Erythroblast (primary cell): ENCODE measurements at places on chromosomes 2 and 18.

DNA sequence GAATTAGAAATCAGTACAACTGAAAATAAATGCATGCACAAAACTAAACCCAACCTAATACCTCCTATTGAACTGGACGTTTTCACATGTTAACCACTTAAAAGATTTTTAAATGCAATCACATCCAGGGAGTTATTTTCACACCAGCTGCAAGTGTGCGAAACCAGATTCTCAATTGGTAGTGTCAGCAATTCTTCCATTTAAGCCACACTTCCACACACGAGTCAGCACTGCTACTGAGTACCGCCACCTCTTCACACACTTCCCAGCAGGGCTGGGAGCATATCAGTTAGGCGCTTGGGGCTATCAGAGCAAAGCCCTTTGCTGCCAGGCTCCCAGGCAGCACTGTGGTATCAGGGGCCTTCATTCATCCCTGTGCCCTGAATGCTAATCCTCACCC, 14.2 kb downstream of the ERCC3 start:
- DNase-seq, result no peak

DNA sequence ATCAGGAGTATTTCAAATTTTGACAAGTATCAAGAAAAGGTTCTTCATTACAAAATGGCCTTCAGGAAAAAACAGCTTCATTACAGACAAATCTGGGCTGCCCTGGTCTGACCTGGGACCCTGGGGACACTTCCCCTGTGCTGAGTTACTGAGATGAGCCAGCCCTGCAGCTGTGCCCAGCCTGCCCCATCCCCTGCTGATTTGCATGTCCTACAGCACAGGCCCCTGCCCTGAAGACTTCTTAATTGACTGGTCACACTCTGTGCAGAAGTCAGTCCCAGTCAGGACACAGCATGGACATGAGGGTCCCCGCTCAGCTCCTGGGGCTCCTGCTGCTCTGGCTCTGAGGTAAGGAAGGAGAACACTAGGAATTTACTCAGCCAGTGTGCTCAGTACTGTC, 235.1 kb downstream of the ANKRD36B start:
- DNase-seq, result no peak

DNA sequence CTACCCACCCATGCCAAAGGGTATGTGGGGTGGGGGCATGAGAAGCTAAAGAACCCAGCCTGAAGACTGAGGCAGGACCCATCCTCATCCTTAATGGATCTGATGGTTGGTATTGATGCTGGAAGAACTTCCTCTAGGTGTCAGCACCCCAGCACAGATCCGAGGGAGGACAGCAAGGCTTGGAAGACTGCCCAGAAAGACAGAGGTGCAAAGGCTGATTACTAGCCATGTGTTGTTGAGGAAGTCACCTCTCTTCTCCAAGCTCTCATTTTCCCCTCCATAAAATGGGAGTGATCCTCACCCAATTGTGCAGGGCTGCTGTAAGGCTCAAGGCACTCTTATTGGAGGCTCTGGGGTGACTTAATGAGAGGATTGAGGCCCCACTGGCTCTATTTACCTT, 256.5 kb downstream of the CELF4 start:
- DNase-seq, result peak; percentile 5

GRCh38 chr2:218985325-218986091, 524 bp upstream of the FEV start:
- DNase-seq, result no peak

- no peak for DNase-seq
Observed at GRCh38 chr2:41911033-41911432, 136.8 kb upstream of the PKDCC start.

DNA sequence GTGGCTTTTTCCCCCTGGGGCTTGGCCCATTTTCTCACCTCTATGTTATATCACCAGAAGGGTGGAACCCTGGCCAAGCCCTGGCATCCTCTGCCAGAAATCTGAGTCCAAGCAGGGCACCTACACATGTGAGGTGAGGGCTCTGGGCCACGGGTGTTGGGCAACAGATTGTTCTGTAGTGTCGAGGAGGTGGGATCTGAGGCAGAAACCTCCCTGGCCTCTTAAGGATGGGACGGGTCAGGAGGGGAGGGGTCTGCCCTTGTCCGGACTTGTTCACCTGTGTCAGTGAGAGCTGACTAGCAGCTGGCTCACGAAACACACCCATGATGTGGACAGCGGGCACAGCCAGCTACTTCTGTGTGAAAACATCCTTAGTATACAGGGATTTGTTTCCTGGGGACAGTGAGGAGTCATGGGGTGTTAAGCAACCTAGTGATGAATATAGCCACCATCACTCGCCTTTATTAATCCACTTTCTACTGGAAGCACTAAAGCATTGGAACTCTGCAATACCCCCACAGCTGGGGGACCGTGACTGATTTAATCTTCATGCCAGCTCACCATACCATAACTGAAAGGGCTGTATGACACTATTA, 35.6 kb downstream of the EPAS1 start:
- DNase-seq, result no peak

DNA sequence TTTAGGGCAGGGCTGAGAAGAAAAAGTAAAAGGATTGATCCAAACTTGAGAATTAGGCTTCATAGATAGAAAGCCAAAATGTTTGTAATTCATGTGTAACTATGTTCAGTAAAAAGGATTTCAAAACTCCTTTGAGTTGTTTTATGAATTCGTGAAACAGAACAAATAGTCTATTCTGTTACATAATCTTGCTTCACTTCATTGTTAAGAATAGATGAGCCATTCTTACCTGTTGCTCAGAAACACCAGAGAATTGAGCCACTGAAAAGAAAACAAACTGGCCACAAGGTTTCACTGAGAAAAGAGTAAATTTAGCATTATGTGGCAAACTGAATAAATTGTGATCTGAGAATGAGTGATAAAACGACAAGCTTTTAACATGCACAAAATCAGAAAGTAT, 4.5 kb upstream of the ITPRID2 start:
- DNase-seq, result no peak

DNA sequence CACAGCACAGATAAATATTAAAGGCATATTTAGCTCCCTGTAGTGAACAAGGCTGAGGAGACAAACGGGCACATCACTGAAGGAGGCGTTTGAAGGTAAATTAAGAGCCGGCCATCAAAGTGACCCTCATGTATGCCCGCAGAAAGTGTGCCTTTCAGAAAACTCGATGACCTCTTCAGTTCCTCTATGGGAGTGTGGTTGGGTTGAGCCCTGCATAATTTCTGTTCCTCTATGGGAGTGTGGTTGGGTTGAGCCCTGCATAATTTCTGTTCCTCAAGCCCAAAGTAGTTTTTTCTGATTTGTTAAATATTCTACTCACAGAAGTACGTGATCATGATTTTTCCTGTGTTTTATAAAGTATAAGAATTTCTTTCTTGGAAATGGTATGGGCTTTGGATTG, 568.5 kb downstream of the TSN start:
- DNase-seq, result no peak

- DNase-seq, result no peak
Observed at GRCh38 chr2:85168942-85169341, 35.8 kb downstream of the TCF7L1 start.

DNA sequence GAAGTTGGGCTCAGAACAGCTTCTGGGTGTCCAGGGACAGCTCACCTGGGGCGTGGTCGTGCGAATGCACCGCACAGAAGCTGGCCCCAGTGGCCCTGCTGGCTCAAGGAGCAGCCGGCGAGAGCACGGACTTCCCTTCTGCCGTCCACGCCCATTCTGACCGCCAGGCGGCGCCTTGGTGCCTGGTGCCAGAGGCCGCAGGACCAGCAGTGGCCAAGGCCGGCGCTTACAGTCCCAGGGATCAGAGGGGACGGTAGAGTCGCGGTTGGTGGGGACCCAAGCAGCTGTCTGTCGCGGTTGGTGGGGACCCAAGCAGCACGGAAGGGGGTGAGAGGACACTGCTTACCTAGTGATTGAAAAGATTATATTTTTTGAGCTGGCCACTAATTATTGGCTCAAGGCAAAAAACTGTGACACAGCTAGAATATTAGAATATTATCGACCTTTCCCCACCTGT, 25.7 kb downstream of the NPPC start:
- peak; percentile 84 for DNase-seq

DNA sequence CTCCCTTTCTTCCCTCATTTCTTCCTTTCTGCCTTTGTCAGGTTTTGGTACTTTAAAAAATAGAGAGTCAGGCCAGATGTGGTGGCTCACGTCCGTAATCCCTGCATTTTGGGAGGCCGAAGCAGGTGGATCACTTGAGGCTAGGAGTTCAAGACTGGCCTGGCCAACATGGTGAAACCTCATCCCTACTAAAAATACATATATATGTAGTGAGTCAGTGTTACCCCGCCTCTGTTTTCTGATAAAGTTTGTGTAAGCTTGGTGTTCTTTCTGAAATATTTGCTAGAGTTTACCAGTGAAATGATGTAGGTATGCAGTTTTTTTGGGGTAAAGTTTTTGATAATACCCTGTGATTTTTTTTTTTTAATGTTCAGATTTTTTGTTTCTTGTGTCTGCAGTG, 58.8 kb downstream of the DGKD start:
- DNase-seq, result no peak

- no peak for DNase-seq
Observed at GRCh38 chr18:75679331-75679730, 251.8 kb upstream of the SMIM21 start.

- DNase-seq, result no peak
Observed at GRCh38 chr2:196086517-196087368, 18.1 kb upstream of the DNAH7 start.

DNA sequence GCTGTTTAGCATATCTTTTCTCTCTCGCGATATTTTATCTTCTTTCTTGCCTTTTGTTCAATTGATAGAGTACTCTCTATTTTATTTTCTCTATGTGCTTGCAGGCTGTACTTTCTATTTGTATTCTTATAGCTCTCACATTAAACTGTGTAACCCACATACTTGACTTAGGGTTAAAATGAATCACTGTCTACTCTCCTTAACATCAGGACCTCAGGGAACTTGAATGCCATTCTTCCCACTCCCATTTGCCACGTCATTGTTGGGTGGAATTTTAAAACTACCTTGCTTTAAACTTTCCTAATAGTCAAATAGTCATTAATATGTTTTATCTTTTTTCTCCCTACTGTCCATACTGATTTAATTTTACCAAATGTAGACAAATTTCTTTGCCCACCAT, 269.7 kb downstream of the ALPK2 start:
- no peak for DNase-seq

- DNase-seq, result no peak
Observed at GRCh38 chr18:3458378-3458777, 8.4 kb downstream of the TGIF1 start.

- no peak for DNase-seq
Observed at GRCh38 chr2:192145496-192145895, 49.2 kb downstream of the TMEFF2 start.

DNA sequence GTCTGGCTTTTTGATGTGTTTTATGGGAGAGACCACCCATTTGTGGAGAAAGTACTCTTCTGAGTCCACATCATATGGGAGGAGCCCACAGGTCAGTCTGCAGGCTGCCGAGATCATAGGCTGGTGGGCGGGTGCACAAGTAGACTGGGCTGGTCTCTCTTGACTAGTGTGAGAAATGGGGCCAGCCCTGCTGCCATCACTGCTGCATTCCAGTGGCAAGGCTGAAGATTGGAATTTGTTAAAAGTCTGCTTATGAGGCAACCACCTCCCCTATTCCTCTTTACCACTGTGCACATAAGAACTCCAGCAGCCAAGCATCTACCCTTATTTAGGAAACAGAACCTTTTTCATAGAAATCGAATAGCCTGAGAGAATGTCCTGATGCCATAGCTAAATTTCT, 200.7 kb downstream of the DIS3L2 start:
- no peak for DNase-seq

- no peak for DNase-seq
Observed at GRCh38 chr2:121286506-121286905, 1.5 kb upstream of the TFCP2L1 start.

DNA sequence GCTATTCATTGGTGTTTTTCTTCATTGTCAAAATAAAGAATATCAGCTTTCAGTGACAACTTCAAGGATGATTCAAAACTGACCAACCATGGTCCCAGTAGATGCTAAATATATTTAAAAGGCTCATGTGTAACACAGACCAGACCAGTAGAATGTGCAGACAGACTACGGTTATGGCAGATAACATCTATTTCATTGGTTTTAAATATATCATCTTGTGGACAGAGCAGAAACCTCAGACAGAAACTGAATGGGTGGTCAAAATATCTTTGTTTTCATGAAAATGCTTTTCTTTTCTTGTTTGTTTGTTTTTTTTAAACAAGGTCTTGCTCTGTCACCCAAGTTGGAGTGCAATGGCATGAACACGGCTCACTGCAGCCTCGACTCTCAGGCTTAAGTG, 107.4 kb upstream of the CREB1 start:
- no peak for DNase-seq

- no peak for DNase-seq
Observed at GRCh38 chr2:15772681-15773080, 167.7 kb upstream of the MYCN start.

DNA sequence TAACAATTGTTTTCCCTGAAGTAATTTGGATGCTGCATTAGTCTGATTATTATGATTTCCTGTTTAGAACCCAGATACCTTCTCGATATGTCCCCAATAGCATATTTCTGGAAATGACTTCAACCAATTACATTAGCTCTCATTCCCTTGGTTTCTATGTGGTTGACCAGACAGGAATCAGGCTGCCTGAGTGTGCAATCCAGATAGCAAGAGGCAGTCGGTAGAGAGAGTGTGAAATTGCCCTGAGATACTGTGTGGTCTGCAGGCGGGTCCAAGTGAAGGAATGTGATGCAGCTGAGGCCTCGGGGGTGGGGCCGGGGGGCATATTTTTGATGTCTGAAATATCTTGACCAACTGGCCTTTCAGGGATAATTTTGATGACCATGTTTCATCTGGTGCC, 143.9 kb upstream of the ITGA6 start:
- DNase-seq, result no peak

DNA sequence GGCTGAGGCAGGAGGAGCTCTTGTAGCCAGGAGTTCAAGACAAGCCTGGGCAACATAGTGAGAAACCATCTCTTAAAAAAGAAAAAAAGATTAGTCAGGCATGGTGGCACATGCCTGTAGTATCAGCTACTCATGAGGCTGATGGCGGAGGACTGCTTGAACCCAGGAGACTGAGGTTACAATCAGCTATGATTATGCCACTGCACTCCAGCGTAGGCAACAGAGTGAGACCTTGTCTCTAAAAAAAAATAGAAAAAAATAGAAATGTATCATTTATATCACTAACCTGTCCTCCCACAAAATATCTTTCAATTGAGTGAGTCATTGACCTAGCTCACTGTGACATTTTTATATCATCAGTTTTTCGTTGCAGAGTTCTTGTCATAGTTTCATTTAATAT, 152.5 kb downstream of the DTNA start:
- no peak for DNase-seq

DNA sequence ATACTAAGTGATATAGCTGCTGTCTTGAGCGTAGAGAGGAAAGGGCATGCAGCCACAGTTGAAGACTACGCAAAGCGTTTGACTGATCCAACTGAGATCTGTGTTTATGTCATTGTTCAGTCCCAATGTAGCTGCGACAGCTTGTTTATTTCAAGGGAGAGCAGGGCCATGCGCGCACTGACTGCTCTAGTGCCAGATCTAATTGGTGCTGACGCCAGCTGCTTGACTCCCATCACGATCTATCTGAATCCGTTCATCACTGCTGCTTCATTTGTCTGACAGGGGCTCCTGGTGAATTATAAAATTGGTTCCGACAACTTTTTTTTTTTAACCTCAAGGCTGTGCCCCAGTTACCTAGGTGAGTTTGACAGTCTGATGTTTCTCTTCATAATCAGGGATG, 75.7 kb downstream of the CHST9 start:
- DNase-seq, result no peak

- no peak for DNase-seq
Observed at GRCh38 chr18:36194600-36195315, 7.5 kb downstream of the MOCOS start.
